ENCODE measurements at places on chromosomes 6 and 20.

- no peak for DNase-seq
These were observed 26.3 kb downstream of the ALDH5A1 start for GRCh38 chr6:24520929-24521546.

- no peak for DNase-seq
These were observed 175.9 kb upstream of the SCGN start for GRCh38 chr6:25476126-25476525.

- DNase-seq = no peak
These were observed 25.8 kb upstream of the ADGRF5 start for GRCh38 chr6:46947497-46947896.

DNA sequence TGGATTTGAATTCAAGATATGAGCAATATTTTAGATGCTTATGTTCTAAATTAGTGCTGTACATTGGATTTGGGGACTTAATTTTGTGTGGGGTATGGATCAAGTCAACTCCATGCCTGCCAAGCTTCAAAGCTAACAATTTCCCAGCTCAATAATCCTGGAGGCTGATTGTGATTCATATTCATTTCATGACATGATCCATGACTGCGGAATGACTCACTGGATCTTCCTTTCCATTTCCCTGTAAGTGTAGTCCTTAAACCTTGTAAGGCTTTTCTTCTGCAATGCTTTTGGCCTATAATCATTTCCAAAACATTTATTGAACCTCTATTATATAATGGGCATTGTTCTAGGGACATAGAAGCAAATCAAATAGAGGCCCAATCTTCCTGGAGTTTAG, 44.7 kb upstream of the CCN2 start:
- DNase-seq = no peak

DNA sequence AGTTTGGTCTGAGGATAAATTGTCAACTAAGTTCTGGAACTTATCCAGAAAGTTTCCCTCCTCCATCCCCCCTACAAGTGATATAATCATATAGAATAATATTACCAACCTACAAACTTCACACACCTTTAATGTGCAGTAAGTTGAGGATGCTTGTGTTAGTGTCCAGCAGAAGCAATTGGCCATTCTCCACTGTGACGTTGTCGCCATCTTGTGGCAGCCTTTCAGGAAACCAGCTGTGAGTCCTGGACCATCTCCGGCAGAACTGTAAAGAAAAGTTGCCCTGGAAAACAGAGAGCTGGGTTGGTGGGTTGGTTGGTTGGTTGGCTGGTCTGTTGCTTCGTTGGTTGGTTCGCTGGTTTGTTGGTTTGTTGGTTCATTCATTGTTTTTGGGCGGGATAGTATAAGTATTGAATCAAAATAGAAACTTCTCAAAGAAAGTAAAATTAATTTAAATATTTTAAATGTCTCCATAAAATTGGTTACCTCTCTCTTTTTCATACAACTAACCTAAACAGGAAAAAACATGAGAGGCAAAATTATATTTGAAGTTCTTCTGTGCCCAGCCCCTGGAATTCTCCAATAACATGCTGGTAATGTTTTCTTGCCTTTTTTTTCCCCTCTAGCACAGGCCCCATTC, 127.5 kb downstream of the PKHD1 start:
- DNase-seq = no peak

Measured in activated T-cell treated with anti-CD3 and anti-CD28 coated beads for 24 hours (primary cell).